Stimulated activated CD8-positive, alpha-beta memory T cell treated with anti-CD3 and anti-CD28 coated beads, Interleukin-15, amount 100 ng/mL, for 4 hours (primary cell): ENCODE measurements at places on chromosomes 6 and 20.

GRCh38 chr20:9971746-9972145 is 63.0 kb upstream of the ANKEF1 start:
- DNase-seq = no peak

- no peak for DNase-seq
Observed at GRCh38 chr20:41050361-41051008, 21.9 kb downstream of the TOP1 start.

GRCh38 chr20:46991880-46992639 is 97.4 kb downstream of the EYA2 start:
- DNase-seq = no peak

DNA sequence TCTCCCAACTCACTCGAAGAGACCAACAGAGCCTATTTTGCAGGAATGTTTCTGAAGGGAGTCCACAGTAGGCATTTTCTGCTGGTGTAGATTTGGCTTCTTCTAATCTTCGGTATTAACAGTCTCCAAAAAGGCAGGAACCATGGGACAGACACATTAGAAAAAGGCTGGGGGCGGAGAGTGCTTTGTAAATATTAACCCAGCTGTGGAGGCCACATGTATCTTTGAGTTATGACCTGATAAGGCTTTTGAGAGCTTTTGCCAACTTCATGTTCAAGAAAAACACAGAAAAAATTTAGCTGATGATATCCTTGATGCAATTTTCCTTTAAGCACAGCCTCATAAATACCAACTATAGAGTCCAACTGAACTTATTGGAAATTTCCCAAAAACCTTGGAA is 119.4 kb upstream of the TSHZ2 start:
- DNase-seq = no peak

- no peak for DNase-seq
Observed at GRCh38 chr20:37938954-37939353, 36.0 kb downstream of the VSTM2L start.

GRCh38 chr20:25120457-25120856 is 38.5 kb upstream of the VSX1 start:
- no peak for DNase-seq

GRCh38 chr6:142353690-142354089 is 51.9 kb downstream of the ADGRG6 start:
- no peak for DNase-seq

DNA sequence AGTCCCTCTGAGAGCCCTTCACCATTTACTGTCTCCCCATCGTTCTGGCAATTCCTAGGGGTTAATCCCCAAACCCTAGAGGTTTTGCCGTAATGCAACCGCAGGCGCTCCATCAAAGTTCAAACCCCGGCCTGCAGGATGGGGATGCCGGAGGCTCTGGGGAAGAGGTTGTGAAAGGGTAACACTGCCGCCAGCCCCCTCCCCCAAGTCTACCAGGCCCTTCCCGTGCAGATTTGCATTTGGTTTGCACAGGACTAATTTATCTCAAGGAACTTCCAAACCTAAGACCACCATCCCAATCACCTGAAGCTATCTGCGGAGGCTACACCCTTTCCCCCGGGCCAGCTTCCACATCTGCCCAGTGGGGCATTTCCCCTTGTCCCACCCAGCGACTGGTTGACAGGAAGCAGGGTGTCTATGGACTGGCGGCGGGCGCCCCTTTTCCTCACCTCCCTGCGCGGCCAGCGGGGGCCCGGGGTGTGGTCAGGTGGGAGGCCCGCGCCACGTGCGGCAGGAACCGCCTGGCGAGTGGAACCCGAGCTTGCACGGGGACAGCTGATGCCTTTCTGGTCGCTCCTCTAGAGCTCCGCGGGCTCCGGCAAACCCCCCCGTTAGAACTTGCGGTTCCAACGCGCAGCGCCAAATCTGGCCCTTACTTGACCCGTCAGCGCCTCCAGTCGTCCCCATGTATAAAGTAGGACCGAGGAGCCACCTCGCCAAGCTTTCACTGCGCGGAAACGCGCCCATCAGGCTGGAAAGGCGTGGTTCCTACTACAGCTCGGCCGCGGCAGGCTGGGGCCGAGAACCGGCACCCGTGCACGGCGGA is 9.4 kb upstream of the SLC4A11 start:
- DNase-seq = no peak

DNA sequence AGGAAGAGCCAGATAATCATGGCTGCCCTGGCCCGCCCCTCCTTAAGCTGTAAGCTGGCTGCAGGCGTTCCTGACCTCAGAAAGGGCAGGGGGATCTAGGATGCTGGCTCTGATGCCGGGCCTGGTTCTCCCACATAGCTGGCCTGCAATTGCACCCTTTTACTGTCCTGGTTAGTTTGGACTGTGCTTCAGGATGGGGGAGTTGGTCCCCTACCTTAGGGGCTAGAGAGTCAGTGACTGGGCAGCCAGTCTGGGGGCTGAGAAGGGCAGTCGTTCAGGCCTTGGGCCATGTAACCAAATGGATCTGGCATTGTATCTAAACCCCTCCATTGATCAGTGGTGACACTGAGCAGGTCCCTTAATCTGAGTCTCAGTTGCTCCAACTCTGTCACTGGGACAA is 40.7 kb downstream of the TGM3 start:
- no peak for DNase-seq

GRCh38 chr6:169157197-169158148 is 96.2 kb downstream of the THBS2 start:
- DNase-seq = no peak

- DNase-seq = no peak
Observed at GRCh38 chr6:133093956-133094355, 147.2 kb upstream of the EYA4 start.

DNA sequence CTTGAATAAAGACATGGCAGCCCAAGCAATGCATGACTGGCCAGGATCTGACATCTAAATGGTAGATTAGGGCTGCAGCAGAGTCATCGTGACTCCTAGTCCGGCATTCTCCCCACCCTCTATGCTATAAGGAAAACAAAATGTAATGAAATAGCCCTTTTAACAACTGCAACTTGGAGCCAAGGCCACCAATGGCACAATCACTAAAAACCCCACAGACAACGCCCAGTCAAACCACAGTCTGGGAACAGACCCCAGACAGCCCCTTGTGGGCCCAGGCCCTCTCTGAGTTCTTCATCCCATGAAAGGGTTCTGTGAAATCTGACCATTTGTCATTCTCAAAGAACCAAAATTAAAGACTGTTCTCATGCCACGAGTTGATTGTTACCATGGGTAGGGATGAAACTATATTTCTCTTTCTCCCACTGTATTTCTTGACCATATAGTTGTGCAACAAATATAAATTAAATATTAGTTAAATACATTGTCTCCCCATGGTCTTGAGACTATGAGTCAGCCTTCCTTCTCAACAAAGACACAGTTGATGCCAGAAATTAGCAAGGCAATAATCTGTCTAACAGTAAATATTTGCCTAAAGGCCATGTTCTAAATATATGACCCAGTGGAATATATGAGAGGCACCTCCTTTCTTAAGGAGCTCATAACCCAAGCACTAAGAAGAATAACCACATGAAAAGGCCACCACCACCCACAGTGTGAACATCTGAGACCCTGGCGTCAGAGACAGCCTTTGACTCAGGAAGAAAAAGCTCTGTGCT is 85.6 kb upstream of the SSTR4 start:
- DNase-seq = no peak

DNA sequence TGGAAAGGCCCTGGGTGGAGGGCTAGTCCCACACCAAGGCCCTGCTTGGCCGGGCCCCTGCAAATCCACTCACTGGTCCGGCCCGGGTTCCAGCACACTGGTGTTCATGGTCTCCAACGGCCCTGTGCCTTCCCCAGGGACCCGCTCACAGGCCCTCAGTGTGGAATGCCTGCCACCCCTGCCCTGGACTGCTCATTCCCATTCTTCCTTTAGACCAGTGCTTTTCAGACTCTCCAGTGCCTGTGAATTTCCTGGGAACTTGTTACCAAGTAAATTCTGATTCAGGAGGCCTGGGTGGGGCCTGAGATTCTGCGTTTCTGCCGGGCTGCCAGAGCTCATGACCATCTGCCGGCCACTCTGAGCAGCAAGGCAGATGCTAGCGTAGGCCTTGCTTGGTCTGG is 5.7 kb upstream of the PXDC1 start:
- DNase-seq = no peak

- no peak for DNase-seq
Observed at GRCh38 chr6:43901733-43902230, 131.8 kb downstream of the VEGFA start.

GRCh38 chr6:30752157-30752927 is 8.0 kb upstream of the IER3 start:
- DNase-seq = no peak

GRCh38 chr6:34084591-34085290 is 61.1 kb downstream of the GRM4 start:
- no peak for DNase-seq

GRCh38 chr6:38567436-38567835 is 72.3 kb downstream of the BTBD9 start:
- DNase-seq = no peak

GRCh38 chr6:42440778-42441696 is 10.7 kb downstream of the TRERF1 start:
- no peak for DNase-seq

DNA sequence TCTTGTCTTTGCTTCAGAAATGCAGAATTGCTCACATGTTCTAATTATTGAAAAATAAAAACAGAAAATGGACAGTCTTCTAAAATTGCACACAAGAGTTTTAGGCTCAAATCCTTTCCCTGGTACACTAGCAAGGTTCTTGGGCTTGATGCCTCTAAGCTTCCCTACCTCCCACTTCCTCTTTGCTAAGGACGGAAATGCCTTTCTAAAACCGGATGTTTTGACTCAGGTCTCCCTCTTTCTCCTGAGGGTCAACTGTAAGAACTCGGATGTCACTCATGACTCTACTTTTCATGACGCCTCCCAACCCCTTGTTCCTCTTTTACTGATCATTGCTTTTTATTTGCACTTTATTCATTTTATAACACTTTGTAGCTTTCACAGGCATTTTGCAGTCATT is 613.5 kb downstream of the C6orf118 start:
- no peak for DNase-seq

DNA sequence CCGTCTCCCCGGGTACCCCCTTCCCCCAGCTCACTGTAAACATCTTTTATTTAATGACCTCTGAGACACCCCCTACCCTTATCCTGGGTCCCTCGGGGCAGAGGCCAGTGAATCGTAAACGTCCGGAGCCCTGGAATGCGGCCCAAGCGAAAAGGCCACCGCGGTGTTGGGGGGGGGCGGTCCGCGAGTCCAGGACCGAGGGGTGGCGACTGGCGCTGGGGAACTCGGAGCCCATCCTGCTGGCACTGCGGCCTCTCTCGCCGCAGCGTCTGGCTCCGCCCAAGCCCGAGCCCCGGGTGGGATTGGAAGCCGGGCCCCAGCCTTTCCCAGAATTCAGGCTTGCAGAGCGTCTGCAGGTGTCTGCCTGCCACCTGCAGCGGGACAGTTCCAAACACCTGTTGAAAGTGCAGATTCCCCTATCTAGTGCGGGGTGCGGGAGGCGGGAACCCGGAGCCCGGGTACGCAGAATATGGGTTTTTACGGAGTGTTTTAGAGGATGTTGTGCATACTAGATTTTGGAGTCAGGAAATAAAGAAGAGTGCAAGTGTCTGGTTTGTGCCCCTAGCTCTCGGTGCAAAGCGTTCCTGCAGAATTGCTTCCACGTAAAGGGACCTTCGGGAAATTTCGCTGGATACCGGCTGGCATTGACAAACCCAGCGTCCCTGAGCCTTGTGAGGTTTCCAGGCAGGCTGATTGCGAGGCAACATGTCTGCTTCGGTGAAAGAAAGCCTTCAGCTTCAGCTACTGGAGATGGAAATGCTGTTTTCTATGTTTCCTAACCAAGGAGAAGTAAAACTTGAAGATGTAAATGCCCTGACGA is 800 bp downstream of the RWDD2A start:
- no peak for DNase-seq

DNA sequence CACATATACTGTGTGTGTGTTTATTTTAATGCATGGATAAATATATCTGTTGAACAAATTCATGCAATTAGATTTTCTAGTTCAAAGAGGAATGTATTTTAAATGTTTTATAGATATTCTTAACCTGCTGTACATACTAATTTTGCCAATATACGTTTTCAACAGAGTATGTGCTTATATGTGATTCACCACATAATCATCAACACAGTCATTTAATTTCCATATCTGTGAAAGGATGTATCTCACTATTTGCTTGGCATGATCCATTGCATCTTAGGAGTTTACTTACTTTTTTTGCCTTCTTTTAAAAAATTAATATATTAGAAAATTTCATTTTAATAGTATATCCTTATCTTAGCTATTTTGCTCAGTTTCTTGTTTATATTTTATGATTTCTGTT is 902.3 kb upstream of the CITED2 start:
- no peak for DNase-seq

- no peak for DNase-seq
Observed at GRCh38 chr6:11126876-11127275, 15.4 kb upstream of the ERVFRD-1 start.

- DNase-seq = no peak
Observed at GRCh38 chr6:13447949-13448724, 39.3 kb downstream of the GFOD1 start.

- DNase-seq = no peak
Observed at GRCh38 chr6:24460966-24461365, 28.4 kb downstream of the GPLD1 start.

DNA sequence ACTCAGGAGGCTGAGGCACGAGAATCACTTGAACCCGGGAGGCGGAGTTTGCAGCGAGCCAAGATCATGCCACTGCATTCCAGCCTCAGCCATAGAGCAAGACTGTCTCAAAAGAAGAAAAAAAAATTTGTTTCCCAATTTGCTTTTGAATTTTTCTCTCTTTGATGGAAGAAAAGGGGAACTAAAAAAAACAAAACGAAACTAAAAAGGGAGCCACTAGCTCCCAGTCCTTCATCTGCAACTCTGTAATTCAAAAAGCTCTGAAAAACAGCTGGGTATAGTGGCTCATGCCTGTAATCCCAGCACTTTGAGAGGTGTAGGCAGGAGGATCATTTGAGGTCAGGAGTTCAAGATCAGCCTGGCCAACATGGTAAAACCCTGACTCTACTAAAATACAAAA is 9.5 kb downstream of the OVOL2 start:
- no peak for DNase-seq

DNA sequence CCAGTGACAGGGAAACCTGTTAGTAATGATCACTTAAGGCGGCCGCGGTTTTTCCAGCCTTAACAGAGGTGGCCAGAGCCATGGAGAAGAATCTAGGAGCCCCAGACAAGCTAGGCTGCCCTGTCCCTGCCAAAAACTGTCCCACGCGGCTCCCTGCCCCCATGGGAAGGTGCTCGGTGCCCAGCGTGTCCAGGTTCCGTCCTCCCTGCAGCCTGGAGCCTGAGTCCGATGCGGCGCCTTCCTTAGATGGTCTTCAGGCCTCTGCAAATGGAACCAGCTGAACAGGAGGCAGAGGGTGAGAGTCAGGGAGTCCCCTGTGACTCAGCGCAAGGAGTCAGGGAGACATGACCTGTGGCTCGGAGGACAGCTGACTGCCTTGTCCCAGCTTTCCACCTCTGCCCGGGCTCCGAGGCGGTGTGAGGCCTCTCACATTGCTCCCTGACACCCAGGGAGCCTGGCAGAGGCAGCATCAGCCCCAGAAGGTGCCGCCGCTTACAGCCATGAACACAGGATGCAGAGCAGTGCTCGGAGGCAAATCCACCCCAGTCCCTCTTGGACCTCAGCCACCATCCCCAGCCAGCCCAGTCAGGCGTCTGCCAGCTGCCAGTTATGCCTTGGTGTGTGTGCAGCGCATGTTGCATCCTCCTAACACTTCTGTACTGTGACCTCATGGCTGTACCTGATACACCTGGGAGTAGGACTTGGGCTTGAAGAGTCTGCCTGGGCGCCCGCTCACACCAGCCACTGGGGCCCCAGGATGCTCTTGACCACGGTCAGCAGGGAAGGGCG is 377.7 kb downstream of the CDH4 start:
- DNase-seq = no peak
